Activated T-cell treated with anti-CD3 and anti-CD28 coated beads, Interleukin-2, amount 50 U/mL, for 1 hour (primary cell): ENCODE measurements at places on chromosomes 5 and 9.

DNA sequence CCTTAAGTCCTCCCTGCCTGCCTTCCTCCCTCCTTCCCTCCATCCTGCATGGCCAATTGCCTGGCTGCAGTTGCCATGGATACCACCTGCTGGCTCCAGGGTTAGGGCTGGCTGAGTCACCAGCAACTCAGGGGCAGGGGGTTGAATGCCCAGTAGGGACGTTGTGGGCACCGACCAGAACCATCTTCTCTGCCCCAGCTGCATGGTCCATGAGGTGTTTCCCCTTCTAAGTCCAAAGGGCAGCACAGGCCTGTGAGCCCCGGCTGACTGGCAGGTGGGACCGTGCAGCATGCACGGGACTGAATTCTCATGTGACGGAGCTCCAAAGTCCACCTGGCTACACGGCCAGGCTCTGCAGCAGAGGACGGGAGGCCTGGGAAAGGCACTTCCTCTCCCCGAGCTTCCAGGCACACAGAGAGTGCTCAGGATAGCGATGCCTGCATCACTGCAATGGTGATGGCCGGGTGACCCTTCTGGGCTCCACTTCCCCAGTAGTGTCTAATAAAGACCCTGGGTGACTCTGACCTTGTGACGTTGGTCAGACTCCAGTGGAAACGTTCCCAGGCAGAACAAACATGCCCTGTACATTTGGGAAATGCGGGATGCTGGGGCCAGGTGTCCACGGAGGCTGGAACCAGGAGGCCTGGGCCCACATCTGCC lies 5.7 kb downstream of the ASS1 start:
- DNase-seq: no peak

GRCh38 chr5:165035520-165035919 lies 1530.1 kb downstream of the MAT2B start:
- DNase-seq: no peak

- DNase-seq: no peak
Measured at GRCh38 chr5:164763206-164763605, 1257.8 kb downstream of the MAT2B start.

- DNase-seq: no peak
Measured at GRCh38 chr5:74631081-74631953, 9.2 kb downstream of the ENC1 start.

- DNase-seq: no peak
Measured at GRCh38 chr9:137446851-137447471, 5.8 kb upstream of the ENTPD8 start.

DNA sequence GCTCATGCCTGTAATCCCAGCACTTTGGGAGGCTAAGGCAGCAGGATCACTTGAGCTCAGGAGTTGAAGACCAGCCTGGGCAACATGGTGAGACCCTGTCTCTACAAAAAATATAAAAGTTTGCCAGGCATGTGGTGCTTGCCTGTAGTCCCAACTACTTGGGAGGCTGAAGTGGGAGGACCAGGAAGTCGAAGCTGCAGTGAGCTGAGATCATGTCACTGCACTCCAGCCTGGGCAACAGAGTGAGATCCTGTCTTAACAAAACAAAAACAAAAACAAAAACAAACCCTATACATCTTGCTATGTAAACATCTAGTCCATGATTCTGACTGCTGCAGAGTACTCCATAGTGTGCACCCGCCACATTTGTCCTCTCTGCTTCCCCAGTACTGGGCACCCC lies 19.8 kb upstream of the PPP2CA start:
- no peak for DNase-seq

DNA sequence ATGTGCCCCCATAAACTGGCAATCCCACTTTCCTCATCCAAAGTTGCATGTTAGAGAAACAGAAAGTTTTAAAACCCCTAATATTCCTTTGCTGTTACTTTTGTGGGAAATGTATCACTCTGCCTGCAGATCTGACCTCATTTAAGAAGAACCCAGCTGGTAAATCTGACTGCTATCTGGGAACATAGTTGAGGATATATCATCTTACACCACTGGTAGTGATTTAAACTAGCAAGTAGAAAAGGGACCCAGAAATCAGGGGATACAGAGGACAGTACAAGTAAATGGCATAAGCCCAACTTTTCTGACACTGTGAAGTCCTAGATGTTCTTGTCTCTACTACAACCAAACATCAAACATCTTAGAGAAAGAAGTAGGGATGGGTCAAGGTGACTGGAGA lies 1060.5 kb upstream of the DMAC1 start:
- no peak for DNase-seq

- no peak for DNase-seq
Measured at GRCh38 chr9:107068581-107068980, 205.6 kb downstream of the ZNF462 start.

- DNase-seq: no peak
Measured at GRCh38 chr5:54553659-54554207, 36.2 kb downstream of the SNX18 start.

DNA sequence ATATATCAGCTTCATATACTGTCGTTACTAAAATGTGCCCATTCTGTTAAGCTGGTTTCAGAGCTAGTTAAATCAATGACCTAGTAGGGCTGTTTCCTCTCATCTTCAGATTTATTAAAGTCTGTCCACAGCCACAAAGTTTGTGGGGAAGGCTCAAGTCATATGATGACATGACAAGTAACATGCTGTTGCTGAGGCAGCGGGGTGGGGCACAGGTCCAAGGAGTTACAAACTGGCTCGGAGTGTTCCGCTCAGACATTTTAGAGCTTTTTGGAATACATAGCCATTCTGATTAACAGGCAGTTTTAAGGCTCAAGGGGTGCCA lies 2.7 kb upstream of the ANP32B start:
- DNase-seq: no peak

- DNase-seq: no peak
Measured at GRCh38 chr5:164545507-164545906, 1040.1 kb downstream of the MAT2B start.

GRCh38 chr9:109535365-109535764 lies 37.3 kb upstream of the PTPN3 start:
- no peak for DNase-seq

- DNase-seq: peak; percentile 42
Measured at GRCh38 chr5:54309691-54310432, 511 bp downstream of the ARL15 start.

DNA sequence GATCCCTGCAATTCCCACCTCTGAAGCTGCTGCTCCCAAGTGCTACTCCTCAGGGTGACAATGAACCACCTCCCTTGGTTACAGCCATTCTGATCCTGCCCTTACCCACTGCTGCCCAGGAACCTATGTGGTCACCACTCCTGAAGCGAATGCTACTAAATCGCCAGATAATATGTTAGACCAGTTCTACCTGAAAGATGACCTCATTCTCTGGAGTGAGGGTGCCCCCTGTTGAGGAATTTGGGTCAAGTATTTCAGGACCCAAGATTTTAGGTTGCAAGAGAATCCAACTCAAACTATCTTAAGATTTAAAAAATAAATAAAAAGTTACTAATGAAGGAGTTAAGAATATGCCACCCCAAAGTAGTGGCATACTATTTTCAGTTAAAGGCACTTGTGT lies 5.8 kb upstream of the SNAPC3 start:
- no peak for DNase-seq

- no peak for DNase-seq
Measured at GRCh38 chr5:44365345-44365744, 23.9 kb downstream of the FGF10 start.

- no peak for DNase-seq
Measured at GRCh38 chr5:19795218-19795617, 192.8 kb downstream of the CDH18 start.

GRCh38 chr5:59356813-59357380 lies 536.6 kb downstream of the PDE4D start:
- DNase-seq: no peak

GRCh38 chr5:180067986-180068385 lies 3.6 kb downstream of the RNF130 start:
- no peak for DNase-seq

GRCh38 chr5:138560971-138561370 lies 14.2 kb downstream of the HSPA9 start:
- no peak for DNase-seq

DNA sequence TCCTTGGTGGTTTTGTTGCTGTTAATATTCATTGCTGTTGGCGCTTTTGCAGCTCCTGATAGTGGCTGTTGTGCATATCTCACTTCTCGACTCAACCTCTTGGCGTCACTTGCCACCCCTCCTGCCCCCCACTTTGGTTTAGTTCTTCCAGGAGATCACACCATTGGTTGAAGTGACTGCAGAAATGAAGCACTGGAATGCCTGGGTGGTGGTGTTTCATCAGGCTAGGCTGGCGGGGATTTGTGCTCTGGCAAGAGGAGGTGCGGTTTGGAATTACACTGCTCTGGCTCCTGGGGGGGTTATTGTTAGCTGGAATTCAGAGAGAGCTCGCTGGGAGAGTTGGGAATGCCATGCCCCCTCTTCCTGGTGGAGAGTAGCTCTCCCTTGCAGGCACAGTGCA lies 11.5 kb downstream of the PRRC2B start:
- no peak for DNase-seq

GRCh38 chr5:127417528-127417927 lies 99.9 kb upstream of the PRRC1 start:
- no peak for DNase-seq

DNA sequence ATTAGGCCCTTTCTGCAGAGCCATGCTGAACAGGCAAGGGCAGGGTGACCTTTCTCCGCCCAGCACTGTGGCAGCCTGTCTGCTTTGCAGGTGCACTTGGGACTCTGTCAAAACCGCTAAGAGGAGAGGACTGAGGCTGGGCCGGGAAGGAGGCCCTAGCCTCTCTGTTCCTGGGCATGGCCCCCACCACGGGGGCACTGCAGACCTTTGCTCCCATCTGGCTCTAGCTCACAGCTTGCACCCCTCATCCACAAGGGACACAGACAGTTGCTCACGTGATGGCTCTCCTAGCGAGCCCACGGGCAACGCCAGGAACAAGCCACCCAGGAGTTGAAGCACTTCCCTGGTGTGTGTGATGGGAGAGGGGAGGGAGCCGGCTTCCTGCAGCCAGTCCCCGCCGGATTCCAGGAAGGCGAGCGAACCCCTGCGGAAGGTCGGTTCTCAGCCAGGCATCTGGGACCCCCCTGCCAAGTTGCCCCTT lies 43.0 kb upstream of the FCN1 start:
- no peak for DNase-seq

DNA sequence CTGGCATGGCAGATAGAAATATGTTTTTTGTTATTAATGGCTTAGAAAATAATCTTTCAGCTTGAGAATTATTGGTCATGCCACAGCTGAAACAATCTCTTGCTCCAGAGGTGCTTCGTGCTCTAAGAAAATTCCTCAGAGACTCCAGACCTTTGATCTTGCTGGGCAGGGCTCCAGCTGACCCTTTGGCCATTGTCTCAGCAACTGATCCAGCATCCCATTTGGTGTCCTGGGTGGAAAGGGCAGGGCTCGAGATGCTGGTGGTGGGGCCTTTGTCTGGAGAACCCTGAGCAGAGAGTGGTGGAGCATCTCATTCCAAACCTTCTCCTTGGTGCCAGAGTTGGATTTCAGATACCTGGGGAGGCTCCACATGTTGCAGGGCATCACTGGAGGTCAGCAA lies 43.2 kb upstream of the PIK3R1 start:
- no peak for DNase-seq

DNA sequence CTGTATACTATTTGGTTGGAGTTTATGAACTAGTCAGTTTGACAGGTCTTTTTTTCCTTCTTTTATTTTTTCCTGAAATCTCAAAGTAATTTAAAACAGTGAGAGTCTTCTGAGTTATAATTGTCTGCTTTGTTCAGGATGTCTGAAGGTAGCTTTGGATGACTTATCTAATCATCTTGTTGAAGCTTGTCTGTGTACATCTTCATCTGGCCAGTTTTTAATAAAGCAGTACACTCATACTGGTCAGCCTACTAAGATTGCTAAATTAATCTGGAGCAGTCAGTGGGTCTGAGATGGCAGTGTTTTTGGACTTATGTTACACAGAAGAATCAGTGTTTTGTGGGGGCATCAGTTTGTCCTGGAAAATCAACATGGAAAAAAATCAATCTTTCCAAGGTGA lies 482.4 kb downstream of the CDH10 start:
- DNase-seq: no peak

GRCh38 chr9:33198165-33198564 lies 31.0 kb upstream of the B4GALT1 start:
- DNase-seq: no peak

- no peak for DNase-seq
Measured at GRCh38 chr5:180526269-180526668, 32.1 kb downstream of the CNOT6 start.

DNA sequence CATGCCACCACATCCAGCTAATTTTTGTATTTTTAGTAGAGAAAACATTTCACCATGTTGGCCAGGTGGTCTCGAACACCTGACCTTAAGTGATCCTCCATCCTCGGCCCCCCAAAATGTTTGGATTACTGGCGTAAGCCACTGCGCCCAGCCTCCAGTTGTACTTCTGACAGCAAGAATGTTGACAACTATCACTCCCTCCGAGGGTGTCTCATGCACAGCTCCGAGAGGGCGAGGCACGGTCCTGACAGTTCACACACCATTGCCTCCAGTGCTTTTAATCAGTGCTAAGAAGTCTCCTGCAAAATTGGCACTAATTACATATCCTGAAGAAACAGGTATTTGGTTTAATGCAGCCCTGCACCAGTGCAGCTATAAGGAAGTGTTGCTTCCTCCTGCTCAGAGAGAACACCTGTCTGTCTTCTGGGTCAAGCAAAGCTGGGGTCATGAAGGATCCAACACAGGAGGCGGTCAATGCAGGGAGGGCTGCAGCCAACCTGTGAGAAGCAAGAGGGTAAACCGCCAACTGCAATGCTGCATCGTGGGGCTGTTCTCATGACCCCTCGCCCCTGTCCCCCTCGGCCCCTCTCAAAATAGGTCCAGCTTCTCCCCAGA lies 184.0 kb downstream of the MED10 start:
- DNase-seq: no peak

GRCh38 chr5:9358961-9359685 lies 186.8 kb downstream of the SEMA5A start:
- DNase-seq: no peak

DNA sequence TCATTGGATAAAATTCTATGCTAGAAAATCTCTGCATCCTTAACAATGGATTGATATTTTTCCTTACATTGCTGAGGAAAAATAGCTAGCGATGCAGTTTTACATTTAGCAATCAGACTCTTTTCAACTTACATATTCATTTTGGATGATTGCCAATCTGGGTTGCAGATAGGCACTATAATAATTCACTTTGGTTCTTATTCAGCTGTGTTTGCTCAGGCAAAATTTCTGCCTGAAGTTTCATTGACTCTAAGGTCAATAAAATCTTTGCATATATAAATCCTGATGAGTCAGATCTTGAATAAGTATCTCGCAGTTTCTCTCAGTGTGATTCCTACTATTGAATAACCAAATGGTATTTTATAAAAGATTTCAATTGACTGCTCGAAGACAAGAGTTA lies 1105.8 kb downstream of the CDH18 start:
- no peak for DNase-seq

GRCh38 chr9:32578976-32579375 lies 6.0 kb upstream of the NDUFB6 start:
- no peak for DNase-seq

- DNase-seq: no peak
Measured at GRCh38 chr9:135228983-135229625, 141.6 kb downstream of the OLFM1 start.

GRCh38 chr9:112203536-112203935 lies 28.4 kb upstream of the SUSD1 start:
- no peak for DNase-seq
